ENCODE measurements at places on chromosomes 3 and 15.

DNA sequence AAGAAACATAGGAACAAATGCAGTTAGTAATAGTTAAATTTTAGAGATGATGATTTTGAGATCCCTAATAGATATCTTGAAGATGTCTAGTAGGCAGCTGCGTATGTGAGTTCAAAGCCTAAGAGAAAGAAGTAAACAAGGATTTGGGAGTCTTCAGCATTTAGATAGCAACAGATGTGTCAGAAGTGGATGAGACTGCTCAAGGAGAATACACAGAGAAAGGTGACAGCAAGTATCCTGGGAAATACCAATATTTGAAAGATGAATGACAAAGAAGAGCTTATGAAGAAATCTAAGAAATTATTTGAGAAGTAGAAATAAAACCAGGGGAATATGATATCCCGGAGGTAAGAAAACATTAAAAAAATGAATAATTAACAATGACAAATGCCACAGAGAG lies 130.9 kb downstream of the PCCB start:
- DNase-seq: no peak

DNA sequence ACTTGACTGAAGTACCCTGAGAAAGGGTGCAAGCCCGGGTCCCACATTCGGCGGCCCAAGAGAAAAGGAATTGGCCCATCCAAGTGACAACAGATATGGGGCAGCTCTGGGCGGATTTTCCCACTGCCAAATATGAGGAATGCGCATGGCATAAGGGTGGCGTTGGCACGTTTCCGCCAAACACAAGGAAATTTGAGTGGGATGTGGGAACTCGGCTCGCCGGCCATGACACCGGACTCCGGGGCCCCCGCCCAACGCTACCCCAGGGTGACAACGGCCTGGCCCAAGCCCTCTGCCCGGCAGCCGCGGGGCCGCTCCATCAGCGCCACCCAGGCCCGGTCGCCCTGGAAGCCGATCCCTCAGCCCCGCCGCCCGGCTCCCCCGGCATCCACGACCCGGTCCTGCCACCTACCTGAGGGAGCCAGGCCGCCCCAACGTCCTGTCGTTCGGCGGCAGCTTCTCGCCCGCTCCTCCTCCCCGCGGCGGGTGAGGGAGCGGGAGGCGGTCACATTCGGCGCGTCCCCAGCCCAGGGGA lies 449 bp downstream of the RAF1 start:
- DNase-seq: peak; percentile 34

GRCh38 chr3:141114816-141115460 lies 63.8 kb downstream of the SPSB4 start:
- DNase-seq: no peak

DNA sequence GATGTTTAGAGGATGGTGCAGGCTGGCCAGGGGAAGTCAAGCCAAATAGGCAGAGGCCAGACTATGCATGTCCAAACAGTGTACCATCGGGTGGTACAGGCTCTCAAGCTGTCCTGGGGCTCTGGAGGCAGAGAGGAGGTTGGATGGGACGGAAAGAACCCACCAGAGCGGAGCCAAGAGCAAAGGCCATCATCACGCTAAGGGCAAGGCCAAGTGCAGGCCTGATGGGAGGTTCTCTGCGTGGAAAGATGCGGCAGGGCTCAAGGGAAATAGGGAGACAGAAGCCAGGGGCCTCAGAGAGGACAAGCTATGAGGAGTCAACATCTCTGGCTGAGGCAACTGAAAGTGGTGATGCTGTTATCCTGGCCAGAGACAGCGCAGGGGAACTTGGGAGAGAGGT lies 102.7 kb downstream of the ASB7 start:
- DNase-seq: no peak

DNA sequence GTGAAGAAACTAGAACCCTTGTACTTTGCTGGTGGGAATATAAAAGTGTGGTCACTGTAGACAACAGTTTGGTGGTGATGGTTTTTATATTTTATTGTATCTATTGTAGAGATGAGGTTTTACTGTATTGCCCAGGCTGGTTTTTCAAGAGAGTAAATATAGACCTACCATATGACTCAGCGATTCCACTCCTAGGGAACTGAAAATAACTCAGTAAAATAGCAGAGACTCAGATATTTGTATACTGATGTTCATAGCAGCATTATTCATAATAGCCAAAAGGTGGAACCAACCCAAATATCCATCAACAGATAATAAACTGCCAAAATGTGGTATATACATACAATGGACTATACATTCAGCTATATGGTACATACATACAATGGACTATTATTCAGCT lies 68.8 kb upstream of the IL12A start:
- no peak for DNase-seq

DNA sequence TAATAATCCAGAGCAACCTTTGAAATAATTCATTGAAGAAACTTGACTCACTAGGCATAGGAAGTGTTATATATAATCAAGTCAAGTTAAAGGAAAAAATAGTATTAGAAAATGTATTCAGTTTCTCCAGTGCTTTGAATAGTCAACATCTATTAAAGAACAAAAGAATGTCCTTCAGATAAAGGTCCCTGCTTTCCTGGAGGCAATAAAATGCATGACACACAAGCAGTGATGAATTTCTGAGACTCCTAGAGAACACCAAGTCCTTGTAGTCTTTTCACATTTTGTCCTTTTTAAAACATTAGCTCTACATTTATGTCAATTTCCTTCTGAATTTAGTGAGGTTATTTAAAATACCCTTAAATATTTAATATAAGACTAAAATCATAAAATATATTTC lies 695.5 kb downstream of the EPHA3 start:
- DNase-seq: no peak

DNA sequence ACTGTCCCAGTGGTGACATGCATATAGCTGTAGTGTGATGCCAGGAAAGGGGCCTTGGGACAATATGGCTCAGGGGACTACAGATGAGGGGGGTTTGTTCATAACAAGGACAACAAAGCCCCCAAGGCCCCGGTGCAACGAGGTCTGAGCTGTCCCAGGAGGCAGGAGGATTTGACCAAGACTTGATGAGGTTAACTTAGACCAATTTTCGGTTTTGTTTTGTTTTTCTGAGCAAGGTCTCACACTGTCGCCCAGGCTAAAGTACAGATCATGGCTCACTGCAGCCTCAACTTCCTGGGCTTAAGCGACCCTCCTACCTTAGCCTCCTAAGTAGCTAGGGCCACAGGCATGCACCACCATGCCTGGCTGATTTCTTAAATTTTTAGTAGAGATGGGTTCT lies 23.8 kb downstream of the EFCAB12 start:
- no peak for DNase-seq

- DNase-seq: no peak
These were observed 156.3 kb downstream of the LIPC start for GRCh38 chr15:58588096-58588495.

DNA sequence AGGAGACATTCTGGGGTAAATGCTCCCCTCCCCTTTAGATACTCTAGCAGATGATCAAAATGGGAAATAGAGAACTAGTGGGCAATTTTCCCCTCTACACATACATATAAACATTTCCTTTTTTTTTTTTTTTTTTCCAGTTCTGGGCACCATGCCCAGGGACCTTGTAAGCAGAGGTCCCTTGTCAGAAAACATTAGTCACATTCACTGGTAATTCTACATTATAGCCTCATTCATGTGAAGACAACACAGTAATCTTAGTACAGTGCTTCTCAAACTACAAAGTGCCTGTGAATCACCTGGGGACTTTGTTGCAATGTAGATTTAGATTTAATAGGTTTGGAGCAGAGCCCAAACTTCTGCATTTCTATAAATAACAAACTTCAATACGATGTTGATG lies 60.1 kb upstream of the ACTC1 start:
- DNase-seq: no peak

DNA sequence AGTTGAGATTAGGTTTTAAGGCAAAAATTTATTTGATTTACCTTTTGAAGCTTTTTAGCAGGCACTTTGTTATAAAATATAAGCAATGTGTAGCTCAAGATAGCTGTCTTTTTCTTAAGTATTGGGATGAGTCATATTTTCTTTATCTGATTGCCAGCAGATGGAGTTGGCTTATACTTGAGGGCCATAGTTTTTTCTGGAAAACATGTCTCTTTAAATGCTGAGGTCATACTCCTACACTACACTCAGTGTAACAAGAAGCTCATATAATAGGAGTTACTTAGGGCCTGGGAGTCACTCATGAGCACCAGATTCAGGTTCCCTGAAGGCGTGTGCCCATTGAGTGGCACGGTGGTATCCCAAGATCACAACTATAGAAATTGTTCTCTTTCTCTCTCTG lies 579.8 kb downstream of the EDEM1 start:
- no peak for DNase-seq

DNA sequence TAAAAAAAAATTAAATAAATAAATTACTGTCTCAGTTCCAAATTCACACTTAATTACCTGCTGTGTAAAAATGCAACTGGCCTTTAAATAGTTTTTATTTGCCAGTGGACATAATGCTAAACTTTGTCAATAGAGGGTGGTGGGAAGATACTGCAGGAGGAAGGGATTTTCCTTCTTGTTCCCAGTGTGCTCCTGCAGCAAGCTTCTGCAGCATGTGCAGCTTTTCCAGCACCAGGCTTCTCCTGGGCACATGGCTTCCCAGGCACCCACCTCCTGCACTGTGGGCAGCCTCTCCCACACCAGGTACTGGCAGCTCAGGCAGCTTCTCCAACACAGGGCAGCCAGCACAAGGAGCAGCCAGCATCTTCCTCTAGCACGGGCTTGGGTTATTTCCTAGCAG lies 29.6 kb upstream of the BBX start:
- DNase-seq: no peak

DNA sequence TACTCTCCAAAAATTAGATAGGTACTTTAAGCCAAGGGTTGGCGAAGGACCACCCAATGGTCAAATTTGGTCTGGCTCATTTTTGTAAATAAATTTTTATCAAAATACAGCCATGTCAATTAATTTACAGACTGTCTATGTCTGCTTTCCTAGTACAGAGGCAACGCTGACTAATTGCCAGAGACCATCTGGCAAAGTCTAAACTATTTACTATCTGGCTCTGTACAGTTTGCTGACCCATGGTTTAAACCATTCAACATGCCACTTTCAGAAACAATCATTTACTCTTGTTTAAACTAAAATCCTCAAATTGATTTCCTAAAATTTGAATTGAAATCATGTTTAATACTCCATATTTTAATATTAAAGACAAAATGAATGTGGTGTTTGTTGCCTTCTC lies 25.9 kb downstream of the CBLB start:
- DNase-seq: no peak

DNA sequence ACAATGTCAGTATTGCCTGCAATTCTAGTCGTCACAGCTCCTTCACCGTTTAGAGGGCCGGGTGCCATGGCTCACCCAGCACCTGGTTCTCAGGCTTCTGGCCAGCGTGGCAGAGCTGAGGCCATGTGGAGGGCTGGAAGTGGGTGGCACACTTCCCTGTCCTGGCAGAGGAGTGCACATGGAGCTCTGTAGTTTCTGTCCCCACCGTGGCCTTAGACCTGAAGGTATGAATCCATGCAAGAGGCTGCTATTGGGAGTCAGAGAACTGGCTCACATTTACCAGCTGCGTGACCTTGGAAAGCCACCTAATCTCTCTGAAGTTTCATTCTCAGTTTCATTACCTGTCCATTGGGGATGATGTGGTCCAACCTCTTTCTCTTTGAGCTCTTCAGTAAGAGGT lies 22.2 kb downstream of the EPHB1 start:
- DNase-seq: no peak

DNA sequence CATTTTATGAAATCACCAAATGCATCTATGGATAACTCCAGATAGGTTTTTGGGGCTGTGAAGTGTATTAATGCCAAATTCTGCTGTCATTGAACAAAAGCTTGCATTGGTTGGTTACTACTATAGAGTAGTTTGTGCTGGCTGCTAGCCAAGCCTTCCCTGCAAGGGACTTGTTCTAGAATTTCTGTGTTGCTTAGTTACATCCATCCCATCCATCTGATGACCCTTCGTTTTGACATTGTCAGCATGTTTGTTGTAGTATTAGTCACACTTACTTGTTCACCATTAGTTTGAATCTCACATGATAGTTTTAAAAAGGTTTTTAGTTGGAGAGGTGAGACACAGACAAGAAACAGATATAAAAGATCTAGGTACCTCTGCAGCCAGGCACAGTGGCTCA lies 7.0 kb upstream of the NIPA2 start:
- no peak for DNase-seq

DNA sequence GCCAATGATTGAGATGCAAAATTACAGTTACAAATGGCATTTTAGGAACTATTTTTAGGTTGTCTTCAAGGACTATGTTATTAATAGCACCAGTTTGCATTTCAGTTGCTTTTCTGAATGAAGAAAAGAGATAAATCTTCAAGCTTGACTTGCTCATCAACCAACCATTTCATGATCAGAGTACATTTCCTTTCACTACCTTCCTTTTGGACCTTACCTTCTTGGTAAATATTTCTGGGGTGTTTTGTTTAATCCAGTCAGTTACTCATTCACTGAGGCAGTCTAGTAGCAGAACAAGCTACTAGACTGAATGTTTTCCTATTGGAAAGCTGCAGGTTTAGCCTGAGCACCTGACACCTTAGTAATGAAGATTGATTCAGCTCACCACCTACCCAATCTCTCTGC lies 8.2 kb downstream of the SLC27A2 start:
- no peak for DNase-seq

DNA sequence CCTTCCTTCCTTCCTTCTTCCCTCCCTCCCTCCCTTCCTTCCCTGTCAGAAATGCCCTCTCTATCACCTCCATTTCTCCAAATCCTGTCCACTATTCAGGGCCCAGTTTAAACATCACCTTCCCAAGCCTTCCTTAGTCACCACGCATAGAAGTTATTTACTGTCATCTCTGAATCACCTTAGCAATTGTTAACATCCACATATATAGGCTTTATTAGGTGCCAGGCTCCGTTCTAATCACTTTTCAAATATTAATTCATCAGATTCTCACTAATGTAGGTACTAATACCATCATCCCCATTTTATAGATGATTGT lies 1.1 kb upstream of the MAGEF1 start:
- no peak for DNase-seq

- DNase-seq: no peak
These were observed 1.4 kb upstream of the CLEC3B start for GRCh38 chr3:45024542-45025255.

DNA sequence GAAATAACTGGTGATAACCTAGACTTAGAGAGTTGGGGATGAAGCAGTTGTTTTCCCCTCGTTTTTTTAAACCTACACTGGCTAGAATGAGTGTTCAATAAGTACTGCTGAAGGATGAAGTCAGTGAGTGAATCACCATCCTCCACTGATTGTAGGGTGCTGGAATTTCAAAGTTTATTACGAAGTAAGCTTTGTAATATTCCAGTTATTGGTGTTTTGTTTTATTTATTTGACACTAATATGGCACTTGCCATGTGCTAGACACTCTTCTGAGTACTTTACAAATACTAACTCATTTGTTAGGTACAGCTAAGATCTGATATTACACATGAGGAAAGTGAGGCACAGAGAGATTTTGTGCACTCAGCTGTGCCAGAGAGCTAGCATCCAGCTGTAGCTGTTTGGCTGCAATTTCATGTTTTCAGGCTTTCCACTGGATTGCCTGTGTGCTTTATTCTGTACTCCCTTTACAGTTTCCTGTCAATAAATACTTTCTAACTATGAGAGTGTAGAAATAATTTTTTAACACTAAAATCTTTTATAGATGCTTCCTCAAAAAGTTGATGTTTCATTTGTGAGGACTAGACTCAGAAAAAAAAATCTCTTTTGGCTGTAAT lies 5.8 kb downstream of the MAP2K5 start:
- DNase-seq: no peak
